Suppressor macrophage treated with lipopolysaccharide for 4 hours (primary cell): ENCODE measurements at places on chromosomes 1 and 21.

DNA sequence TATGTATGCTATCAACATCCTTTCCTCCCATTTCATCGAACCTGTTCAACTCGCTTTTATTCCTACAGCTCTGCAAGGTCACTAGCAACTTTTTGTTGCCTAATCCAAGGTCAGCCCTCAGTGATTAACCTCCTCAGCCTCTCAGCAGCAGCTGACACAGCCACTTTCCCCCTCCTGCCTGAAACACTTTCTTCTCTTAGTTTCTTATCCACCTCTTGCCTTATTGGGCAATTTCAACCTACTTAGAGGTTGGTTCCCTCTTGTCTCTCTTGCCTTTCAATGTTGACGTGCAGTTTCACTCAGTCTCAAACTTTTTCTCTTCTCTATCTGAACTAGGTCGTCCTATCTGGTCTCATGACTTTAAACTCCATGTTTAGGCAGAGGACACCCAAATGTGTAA is 156.3 kb downstream of the C1orf94 start:
- DNase-seq = no peak

DNA sequence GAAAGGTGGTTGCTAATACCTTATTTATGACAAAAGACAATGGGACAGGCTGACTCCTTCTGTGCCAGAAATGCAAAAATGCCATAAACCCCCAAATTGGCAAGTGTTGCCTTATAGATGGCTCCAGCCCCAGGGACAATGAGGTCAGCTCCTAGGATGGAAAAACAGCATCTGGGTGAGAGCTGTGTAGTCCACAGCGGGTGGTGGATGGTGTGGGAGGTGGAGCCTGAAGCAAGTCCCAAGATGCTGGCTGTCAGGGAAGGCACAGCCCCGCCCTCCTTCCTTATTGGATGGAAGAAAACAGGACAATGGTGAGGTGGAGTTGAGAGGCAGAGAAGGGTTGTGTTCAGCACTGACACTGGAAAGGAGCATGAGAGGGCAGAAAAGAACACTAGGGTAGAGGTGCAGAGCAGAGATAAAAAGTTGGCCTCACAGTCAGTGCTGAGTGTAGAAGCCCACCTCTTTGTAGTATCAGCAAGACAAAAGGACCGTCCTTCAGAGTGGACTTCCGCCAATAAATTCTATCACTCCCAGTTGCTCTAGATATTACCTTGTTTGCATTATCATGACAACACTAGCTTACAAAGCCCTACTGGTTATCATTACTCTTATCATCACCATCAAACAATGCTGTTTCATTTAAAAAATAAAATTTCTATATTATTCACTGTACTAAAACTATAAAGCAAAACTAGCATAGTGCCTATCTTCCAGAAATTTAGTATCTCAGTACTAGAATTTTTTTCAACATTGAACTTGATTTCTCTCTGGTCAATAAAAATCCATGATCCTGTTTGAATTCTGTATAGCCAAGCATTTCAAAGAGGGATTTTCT is 3.7 kb upstream of the SDE2 start:
- DNase-seq = peak; percentile 86

DNA sequence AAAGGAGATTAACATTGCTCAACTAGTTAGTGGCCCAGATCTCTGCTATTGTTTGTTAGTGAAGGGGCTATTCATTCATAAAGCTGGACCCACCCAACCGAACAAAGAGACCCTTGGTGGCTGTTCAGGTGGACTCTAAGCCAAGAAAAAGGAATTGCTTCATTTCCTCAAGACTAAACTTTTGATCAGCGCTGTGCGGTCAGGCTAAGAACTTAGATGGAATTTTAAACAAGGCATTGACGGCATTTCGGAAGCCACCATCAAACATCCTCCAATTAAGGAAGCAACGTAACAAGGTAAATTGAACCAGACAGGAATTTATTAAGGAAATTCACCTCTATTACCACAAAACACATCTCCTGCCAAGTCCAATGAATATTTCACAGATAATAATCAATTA is 19.9 kb upstream of the SHCBP1L start:
- no peak for DNase-seq

GRCh38 chr1:171433451-171433850 is 51.9 kb upstream of the PRRC2C start:
- no peak for DNase-seq

GRCh38 chr1:209383422-209383821 is 200.1 kb upstream of the CAMK1G start:
- no peak for DNase-seq

- peak; percentile 66 for DNase-seq
Observed at GRCh38 chr1:235866205-235866912, at the start of gene LYST. TSS of gene LYST (minus strand) at chr1:235866906. CDS start at chr1:235830417, 36,489 bp downstream.
